ENCODE measurements at places on chromosomes 3 and 15. TPM values are rescaled to one million over a fixed set of nuclear protein-coding genes. Genes with fewer than 3 reads are reported as not detected.

Gene MRPS11
- 57.2 TPM for total RNA-seq

GRCh38 chr3:122886946-122887345 lies 92.1 kb downstream of the SLC49A4 start:
- DNase-seq = no peak

Gene SH2D7
- total RNA-seq = not detected

DNA sequence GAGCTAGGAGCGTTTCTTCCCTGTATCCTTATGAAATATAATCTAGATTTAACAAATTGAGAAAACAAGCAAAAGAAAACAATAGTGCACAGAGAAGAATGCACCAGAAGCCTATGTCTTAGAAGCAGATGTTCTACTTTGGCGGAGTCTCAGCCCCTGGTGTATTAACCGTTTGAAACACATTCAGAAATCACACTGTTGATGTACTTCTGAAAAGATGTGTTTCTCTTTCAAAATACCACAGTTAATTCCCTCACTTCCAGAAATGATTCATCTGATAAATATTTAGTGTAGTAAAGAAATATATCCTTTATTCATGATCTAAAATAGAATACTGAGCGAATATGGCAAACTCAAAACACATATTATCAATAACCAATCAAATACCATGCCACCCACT lies 77.7 kb downstream of the CBLB start:
- DNase-seq = no peak

Gene CAPN3
- total RNA-seq = 0.18 TPM

Gene LYZL4
- total RNA-seq = not detected

Gene UROC1
- total RNA-seq = not detected

DNA sequence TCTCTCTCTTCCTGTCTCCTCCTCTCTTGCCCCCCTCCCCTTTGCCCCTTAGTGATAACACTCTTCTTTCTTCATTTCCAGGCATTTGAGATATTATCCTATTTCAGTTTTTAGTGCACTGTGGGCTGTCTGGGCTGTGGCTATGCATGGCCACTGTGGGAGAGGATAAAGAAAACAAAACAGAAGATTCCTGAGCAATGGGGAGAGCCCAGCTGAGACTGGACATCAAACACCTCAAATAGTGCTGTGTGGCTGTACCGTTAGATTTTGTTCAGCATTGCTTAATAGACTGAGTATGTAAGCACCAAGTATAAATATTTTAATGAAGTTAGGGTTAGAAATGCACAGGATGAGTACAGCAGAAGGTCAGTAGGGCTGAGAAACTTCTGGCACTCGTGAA lies 7.9 kb upstream of the GBE1 start:
- no peak for DNase-seq

DNA sequence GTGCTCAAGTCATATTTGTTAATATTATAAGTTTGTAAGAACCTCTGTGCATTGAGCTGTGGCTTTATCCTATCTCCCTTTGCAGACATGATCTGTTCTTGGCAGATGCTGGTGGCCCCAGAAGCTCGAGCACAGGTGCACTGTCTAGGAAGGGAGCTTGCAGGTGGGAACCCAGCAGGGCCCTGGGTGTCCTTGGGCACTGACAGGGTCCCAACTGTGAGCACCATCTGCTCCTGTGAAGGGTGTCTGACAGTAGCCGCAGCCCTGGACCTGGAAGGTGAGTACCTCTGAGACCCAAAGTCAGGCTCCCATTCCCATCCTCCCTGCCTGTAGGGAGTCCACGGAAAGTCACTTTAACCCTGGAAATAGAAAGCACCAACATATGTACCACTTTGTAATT lies 2.4 kb upstream of the REC114 start:
- no peak for DNase-seq

Gene TUSC7
- not detected for total RNA-seq

Data from PC-9 (cell line).